ENCODE measurements at places on chromosomes 6 and 20.
A peak's percentile ranks its signal among the peaks of the same experiment; 100 is the strongest.

- H3K4me3 ChIP-seq, result no peak overlapping the region
- no peak for DNase-seq
- no peaks in the 10 kb centered on the region for H3K36me3 ChIP-seq
These were observed 470.2 kb downstream of the ADGRB3 start for GRCh38 chr6:69105288-69105687.

DNA sequence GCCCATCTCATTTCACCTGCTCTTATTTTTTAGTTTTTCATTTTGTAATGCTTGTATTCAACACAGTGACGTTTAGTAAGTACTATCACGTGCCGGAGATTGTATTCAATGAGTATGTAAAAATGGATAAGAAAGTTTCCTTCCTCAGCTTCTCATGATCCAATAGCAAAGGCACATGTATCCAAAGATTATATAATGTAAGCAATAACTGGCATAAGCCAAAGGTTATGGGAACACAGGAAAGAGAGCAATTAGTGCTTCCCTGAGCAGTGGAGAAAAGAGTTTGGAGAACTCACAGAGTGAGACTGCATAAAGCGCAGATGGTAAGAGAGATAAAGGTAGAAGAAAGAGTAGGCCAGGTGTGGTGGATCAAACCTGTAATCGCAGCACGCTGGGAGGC lies 21.8 kb upstream of the LTV1 start:
- H3K4me1 ChIP-seq, result peaks cover 3% of the 10 kb centered on the region
- H3K27ac ChIP-seq, result no peak overlapping the region
- no peak for DNase-seq

DNA sequence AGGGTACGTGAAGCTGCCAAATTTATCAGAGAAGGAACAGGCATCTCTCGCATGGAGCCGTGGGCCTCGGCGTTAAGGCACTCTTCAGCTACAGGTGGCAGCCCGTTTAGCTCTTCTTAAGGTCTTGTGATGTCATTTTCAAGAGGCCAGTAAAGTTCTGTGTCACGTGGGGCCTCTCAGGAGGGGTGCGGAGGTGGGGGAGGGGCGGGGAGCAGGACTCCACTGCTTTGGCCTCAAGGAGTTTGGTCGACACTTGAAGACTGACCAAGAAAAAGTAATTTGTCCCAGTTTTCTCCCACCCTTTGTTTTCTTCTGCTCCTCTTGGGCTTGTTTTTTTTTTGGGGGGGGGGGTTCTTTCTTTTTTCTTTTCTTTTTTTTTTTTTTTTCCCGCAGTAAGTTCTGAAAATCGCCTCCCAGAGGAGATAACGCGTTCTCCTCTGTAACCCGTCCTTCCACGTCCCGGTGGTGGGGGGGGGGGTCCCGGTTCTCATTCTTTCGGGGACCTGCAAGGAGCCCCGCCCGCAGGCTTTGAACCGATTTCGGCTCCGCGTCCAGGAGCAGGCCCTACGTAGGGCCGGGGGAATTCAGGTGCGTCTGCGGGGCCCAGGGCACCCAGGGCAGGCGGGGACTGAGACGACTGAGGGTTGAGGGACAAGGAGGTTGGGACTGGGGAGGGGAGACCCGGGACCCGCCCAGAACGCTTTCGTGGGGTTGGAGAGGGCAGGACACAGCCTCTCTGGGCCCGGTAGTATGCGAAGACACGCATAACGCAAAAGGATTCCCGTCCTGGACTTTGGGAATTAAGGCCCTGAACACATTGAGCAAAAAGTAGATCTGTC lies 26.0 kb downstream of the GPX6 start:
- H3K27me3 ChIP-seq, result peaks cover 46% of the 10 kb centered on the region
- H3K27ac ChIP-seq, result peak overlapping the region; percentile 70
- H3K4me1 ChIP-seq, result peaks cover 18% of the 10 kb centered on the region
- peak; percentile 79 for DNase-seq
- H3K4me3 ChIP-seq, result peak overlapping the region; percentile 77

DNA sequence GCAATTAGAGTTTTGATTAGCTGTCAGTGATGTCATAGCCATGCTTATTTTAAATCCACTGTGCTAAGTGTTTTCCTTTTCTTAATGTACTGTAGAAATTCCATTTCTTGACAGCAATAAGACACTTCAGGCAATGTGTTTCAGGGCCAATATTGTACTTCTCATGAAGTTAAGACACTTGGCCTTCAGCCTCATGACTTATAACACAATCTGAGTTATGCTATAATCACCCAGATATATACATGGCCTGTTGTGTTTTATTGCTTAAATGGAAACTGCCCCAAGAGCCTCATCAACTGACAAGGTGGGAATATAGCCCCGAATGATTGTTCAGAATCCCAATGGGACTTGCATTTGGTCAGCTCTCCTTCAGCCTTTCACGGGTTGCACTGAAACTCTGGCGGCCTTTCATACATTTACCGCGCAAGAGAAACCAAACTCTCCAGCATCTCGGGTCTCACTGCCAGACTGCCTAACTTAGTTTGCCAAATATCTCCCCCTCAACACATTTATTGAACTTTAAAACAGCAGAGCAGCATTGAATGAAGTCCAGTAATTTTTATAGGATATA lies 44.2 kb upstream of the TBX18 start:
- no peaks in the 10 kb centered on the region for H3K4me1 ChIP-seq
- H3K27ac ChIP-seq, result no peak overlapping the region
- no peak overlapping the region for H3K4me3 ChIP-seq

GRCh38 chr6:140812636-140813035 lies 1320.1 kb upstream of the GJE1 start:
- no peak for DNase-seq
- H3K4me3 ChIP-seq, result no peak overlapping the region
- H3K27ac ChIP-seq, result no peak overlapping the region
- peaks cover 4% of the 10 kb centered on the region for H3K27me3 ChIP-seq
- H3K4me1 ChIP-seq, result peaks cover 7% of the 10 kb centered on the region
